Left renal cortex interstitium (tissue), 4 donors: ENCODE measurements at places on chromosomes 1 and 21. TPM values are rescaled to one million over a fixed set of nuclear protein-coding genes. Genes with fewer than 3 reads are reported as not detected.
A peak's percentile ranks its signal among the peaks of the same experiment; 100 is the strongest.

DNA sequence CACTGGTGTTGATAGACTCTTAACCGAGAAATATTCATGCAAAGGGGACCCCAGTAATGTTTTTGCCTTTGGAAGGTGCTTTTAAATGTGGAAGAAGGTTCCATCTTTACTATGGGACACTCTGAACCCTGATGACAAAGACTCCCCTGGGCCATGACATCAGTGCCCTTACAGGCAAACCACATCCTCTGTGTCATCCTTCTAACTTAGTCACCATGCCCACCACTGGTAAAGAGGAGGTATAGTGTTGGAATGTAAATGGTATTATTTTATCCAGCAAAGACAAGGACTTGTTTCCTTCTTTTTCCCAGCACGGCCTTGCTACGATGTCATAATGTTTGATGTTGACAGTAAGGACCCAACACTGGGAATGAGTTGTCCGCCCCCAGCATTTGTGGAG lies 12.6 kb downstream of the METTL13 start:
- DNase-seq: no peak

GRCh38 chr1:171743081-171743870 lies 1.4 kb upstream of the VAMP4 start:
- DNase-seq: peak; percentile 10

- DNase-seq: no peak
Observed at GRCh38 chr21:14499316-14499715, 46.8 kb downstream of the SAMSN1 start.

DNA sequence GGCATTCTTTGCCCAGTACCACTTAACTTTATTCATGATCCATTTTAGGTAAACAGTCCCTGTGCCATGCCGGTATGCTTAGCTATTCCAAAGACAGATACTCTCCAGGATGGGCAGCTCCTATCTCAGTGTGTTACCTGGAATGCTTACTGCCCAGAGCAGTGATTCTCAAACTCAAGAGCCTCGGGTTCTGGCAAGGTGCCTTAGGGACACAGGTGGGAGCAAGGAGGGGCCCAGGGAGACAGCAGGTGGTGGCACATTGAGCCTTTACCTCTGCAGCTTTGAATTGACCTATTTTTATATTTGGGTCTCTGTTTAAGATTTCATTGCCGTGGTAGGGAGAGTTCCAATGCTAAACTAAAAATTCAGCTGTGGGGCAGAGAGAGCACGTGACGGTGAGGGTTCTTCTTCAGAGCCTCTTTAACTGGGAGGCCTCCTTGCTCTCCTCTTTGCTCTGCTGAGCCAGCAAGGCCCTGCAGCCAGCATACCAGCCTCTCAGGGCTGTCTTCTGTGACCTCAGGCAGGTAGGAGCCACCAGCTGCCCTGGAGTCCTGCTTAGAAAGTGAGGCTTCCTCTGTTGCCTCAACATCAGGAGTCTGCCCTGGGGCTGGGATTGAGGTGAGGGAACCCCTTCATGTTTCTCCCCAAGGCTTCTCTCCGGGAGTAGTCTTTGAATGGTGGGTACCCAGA lies 20.2 kb downstream of the PHGDH start:
- DNase-seq: no peak

DNA sequence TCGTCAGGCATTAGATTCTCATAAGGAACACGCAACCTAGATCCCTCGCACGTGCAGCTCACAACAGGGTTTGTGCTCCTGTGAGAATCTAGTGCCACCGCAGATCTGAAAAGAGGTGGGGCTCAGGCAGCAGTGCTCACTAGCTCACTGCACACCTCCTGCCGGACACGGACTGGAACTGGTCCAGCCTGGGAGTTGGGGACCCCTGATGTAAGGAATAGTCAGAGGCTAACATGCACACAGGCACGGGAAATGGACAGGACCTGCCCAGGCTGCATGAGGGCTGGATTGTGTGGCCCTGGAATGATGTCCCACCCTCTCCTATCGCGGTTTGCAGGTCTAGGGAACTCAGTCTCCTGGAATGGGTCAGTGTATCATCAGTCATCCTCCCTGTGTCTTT lies 23.2 kb upstream of the MX1 start:
- no peak for DNase-seq

- no peak for DNase-seq
Observed at GRCh38 chr1:4599951-4600481, 54.4 kb upstream of the AJAP1 start.

DNA sequence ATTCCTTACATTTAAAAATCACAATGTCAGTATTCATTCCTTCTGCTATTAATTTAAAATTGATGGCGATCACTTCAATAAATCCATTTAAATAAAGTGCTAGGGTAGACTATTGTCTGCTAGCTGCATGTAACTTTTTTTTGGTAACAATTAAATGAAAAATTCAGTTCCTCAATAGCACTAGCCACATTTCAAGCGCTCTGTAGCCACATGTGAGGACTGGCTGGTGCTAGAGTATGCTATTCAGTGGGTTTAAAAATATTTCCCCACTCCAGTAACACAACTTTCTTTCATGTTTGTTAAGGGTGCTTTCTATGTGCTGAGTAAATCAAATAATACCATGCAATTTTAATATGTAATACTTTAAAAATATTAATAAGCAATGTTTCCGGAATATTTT lies 108.2 kb downstream of the LTN1 start:
- DNase-seq: no peak

DNA sequence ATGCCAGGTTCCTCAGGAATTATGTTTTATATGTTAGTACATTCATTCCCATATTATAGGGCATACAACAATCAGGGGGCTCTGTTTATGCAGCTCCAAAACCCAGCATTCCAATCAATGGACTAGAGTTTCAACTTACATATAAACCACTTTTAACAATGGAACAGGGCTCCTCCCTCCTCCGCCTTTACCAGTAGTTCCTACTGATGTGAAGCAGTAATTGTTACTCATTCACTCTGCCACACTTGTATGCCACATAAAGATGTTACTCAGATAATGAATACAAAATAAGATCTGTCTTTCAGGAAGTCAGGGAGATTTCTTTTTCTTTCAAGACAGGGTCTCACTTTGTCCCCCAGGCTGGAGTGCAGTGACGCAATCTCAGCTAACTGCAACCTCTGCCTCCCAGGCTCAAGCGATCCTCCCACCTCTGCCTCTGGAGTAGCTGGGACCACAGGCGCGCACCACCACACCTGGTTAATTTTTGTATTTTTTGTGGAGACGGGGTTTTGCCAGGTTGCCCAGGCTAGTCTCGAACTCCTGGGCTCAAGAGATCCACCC lies 17.1 kb downstream of the ZNF281 start:
- no peak for DNase-seq

- DNase-seq: no peak
Observed at GRCh38 chr1:236853921-236854604, 59.0 kb downstream of the MTR start.

GRCh38 chr1:100077531-100077930 lies 55.2 kb downstream of the SASS6 start:
- no peak for DNase-seq

GRCh38 chr1:210482945-210483617 lies 154.4 kb downstream of the HHAT start:
- no peak for DNase-seq

DNA sequence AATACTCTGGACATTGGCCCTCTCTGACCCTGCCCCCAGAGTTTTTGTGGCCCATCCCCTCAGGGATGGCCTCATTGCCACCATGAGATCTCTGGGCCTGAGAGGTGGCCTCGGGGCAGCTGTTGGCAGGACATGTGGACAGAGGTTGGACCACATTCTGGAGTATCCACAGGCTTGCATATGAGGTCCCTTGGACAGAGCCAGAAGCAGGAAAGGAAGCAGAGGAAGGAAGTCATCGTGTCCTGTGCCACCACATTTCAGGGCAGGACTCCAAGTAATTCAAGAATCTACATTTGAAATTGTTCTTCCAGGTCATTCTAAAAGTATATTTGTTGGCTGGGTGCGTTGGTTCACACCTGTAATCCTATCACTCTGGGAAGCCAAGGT lies 95.9 kb upstream of the PPP2R5A start:
- no peak for DNase-seq

DNA sequence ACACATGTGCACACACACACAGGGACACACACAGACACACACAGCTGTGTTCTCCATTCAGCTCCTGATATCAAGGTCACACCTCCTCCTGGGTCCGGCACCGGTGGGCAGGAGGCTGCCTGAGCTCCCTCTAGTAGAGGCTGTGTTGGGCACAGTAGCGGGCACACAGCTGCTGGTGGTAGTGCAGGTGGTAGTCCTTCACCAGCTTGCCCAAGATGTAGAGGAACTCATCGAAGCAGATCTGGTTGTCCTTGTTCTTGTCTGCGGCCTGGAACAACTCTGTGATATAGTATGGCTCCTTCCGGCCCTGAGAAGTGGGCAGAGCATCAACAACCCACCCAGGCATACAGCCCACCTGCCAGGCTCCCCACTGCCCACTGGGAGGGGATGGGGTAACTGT lies 5.6 kb upstream of the S100A8 start:
- DNase-seq: no peak

DNA sequence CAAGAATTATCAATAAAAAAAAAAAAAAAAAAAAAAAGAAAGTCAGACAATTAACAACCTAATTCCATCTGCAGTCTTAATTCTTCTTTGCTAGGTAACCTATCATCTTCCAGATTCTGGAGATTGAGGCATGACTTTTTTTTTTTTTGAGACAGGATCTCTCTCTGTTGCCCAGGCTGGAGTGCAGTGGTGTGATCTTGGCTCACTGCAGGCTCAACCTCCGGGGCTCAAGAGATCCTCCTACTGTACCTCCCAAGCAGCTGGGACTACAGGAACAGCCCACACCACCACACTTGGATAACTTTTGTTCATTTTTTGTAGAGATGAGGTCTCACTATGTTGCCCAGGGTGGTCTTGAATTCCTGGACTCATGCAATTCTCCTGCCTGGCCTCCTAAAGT lies 4.6 kb upstream of the RAD54L start:
- DNase-seq: no peak

DNA sequence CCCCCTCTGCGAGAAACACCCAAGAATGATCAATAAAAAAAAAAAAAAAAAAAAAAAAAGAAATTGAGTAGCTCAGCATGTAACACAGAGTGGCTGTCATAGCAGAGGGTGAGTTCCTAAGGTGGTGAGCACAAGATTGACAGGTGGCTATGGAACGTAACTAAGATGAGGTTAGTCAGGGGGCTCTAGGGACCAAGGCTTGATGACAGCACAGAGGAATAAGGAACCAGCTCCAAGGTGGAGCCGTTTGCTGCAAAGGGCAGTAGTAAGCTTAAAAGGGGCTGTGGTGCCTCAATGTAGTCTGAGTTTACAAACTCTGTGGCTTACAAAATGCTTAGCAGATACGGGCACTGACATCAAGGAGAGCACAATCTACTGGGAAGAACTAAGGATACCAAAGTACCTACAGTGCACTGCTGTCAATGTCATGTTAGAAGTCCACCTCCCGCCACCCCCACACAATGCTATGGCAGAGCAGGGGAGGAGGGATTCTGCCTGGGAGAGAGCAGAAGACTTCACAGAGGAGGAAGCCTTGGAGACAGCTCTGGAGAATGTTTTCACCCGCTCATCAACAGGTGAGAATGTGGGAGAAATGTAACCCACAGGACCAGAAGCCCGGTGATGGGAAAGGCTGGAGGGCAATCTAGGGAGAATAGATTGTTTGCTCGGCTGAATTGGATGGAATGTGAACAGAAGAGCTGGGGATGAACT lies 13.1 kb downstream of the IQGAP3 start:
- no peak for DNase-seq

DNA sequence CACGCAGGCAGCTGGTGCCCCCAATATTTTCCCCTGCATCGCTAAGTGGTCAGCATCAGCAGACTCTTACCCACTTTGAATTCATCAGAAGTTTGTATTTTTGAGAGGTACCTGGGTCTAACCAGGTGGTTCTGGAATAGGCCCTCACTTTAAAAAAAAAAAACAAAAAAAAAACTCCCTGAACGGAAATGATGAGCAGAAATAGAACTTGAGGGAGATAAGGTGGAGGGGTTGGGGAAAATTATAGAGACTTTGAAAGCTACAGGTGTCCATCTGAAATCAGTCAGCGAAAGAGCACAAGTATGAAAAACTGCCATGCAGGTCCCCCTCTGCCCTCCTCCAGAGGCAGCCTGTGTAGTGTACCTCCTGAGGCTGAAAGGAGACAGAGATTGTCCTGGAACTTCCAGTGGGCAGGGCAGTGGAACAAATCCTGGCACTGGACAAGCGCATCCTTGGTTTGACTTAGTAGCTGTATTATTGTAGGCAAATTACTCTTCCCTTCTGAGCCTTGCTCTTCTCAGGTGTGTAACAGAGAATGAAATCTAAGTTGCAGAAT lies 1.2 kb downstream of the SLAMF7 start:
- DNase-seq: no peak

- no peak for DNase-seq
Observed at GRCh38 chr21:37560385-37560784, 193.8 kb downstream of the DYRK1A start.

DNA sequence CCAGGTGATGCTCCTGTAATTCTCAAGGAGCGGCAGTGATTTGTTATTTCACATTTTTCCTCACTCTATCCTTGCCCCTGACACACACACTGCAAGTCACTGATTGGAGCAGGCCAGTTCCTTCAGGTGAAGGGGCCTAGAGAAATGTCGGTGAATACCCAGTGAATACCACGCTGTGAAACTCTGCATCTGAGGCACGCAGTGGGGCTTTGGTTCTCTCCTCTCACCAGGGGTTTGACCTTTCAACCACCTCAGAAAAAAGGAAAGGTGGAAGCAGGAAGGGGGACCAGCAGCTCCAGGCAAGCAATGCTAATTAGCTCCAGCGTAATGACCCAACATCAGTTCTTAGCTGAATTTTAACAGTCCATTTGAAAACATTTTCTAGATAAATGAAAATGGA lies 532 bp upstream of the FAM177B start:
- DNase-seq: no peak

DNA sequence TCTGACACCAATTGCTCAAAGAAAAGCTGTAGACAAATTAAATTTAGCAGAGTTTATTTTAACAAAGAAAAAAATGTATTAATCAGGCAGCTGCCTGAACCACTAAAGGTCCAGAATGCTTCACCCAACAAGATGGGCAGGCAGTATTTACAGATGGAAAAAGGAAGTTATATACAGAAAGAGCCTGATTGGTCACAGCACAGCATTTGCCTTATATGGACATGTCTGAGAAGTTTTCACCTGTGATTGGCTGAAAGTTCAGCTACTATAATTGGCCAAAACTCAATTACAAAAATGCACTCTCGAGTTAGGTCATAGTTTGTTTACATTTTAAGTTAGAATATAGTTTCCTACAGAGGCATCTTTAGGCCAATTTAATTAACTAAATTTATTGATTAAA lies 15.1 kb upstream of the FMO1 start:
- DNase-seq: no peak

Gene TMEM269
- 0.78 TPM for polyA plus RNA-seq

Gene REN
- polyA plus RNA-seq: 88.3 TPM

Gene IVL
- polyA plus RNA-seq: 0.08 TPM

Gene RNPEP
- polyA plus RNA-seq: 61.0 TPM

Gene TFF2
- 0.19 TPM for polyA plus RNA-seq

Gene OR6K6
- polyA plus RNA-seq: not detected

Gene PIK3C2B
- 23.9 TPM for polyA plus RNA-seq

Gene RALGPS2
- polyA plus RNA-seq: 31.4 TPM

Gene FCRL6
- 0.40 TPM for polyA plus RNA-seq

Gene ATP6V1G3
- polyA plus RNA-seq: 5.8 TPM

Gene ATP5PO
- 320 TPM for polyA plus RNA-seq

Gene CADM3
- polyA plus RNA-seq: 0.10 TPM

Gene LCE3D
- polyA plus RNA-seq: not detected

Gene LRRC53
- not detected for polyA plus RNA-seq
